Memory B cell (primary cell): ENCODE measurements at places on chromosomes 4 and X.
A peak's percentile ranks its signal among the peaks of the same experiment; 100 is the strongest.

DNA sequence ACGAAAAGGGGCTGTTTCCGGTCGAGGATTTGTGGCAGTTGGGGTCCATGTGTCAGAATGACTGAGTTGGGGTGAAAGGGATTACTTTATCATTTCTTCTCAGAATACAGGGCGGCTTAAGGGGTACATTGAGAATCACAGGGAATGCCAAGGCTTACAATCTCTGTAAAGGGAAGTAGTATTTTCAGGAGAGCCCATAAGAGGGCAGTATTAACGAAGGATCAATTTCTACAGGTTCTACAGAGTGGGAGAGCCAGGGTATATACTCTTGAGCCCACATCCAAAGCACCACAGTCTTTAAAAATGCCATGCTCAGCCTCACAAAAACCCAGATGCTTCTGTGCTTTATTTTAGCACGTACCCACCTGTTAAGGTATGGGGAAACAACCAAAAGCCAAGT lies 67.7 kb upstream of the ZXDA start:
- DNase-seq = no peak

- peak; percentile 23 for DNase-seq
Observed at GRCh38 chr4:38160487-38161207, 200.4 kb downstream of the PTTG2 start.

- no peak for DNase-seq
Observed at GRCh38 chr4:113646442-113646822, 115.1 kb downstream of the CAMK2D start.

DNA sequence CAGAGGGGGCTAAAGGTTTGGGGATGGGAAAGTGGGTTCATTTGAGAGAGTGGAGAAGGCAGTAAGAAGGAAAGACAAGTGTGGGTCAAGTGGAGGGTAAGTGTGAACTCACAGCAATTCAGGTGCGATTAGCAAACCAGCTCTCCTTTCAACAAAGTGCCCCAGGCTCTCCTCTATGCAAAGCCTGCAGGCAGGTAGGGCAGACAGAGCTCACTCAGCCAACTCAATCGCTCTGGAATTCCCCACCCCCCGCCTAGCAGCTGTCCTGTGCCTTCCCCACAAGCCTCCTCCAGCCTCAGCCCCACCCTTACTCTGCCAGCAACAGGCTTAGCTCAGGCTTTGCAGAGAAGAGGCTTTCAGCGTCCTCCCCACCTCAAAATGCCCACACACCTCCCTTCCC lies 14.8 kb upstream of the MAMLD1 start:
- DNase-seq = no peak

GRCh38 chr4:88177983-88178625 lies 19.7 kb upstream of the ABCG2 start:
- no peak for DNase-seq

DNA sequence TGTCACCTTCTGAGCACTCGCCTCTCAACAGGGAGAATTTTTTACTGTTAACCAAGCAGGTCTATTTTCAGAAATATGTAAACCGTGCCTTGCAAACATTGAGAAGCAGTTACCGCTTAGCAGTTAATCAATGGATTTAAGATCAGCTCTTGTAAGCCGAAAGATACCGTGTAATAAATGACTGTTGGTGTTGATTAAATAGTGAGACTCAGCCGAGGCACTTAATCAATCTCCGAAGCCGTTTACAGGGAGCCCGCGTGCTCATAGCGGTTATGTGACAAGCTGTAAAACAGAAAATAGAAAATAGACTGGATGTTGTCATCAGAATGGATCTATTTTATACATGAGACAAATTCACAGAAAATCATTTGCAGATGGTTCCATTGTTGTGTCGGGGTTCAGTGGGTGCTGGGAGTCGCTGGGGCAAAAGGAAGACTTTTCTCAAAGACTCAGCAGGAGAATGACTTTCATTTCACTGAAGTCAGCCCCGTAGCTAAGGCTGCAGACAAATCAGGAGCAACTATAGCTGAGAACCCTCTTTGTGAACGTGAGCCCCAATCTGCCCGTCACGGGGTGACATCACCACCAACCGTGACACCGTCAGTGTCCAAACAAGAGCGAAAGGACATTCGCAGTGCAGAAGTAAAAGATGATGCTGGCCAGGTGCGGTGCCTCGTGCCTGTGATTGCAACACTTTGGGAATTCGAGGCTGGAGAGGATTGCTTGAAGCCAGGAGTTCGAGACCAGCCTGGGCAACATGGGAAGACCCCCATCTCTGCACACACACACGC lies 275.3 kb downstream of the CRLF2 start:
- no peak for DNase-seq
